Astrocyte (in vitro differentiated cells and primary cell): ENCODE measurements at places on chromosomes 16 and 17. TPM values are rescaled to one million over a fixed set of nuclear protein-coding genes. Genes with fewer than 3 reads are reported as not detected.

GRCh38 chr17:41522301-41523224 is 3.9 kb upstream of the KRT15 start:
- no peak for DNase-seq

KCNAB3 gene
- 1.0 and 1.4 TPM in 2 replicates for total RNA-seq

- DNase-seq: no peak
Measured at GRCh38 chr16:22355487-22355908, 18.9 kb downstream of the CDR2 start.

GRCh38 chr16:65415460-65415859 is 293.6 kb upstream of the CDH11 start:
- peak; percentile 90 for DNase-seq

TBC1D16 gene
- total RNA-seq: 37.6 and 45.1 TPM in 2 replicates

RGS11 gene
- 2.7 and 2.8 TPM in 2 replicates for total RNA-seq

DNA sequence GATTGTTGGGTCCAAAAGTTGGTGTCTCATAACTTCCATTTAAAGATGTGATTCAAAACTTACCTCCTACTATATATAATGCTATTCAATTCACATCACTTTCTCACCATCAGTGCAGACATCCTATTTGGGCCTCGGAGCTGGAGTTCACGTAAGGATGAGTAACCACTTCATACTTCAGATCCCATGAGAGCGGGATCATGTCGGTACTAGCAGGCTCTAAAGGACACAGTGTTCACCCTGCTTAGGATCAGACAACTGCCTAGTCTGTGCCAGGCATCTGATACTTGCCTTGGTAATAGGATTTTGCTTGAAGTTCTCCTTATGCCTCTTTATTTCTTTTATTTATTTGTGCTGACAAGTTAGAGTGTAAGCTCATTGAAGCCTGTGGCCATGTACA is 39.5 kb downstream of the RBFOX1 start:
- DNase-seq: no peak

KRT31 gene
- total RNA-seq: not detected in 2 replicates

GRCh38 chr17:17849147-17849820 is 12.5 kb upstream of the SREBF1 start:
- DNase-seq: peak; percentile 40

HSPB9 gene
- total RNA-seq: not detected in 2 replicates

RPRML gene
- not detected in 2 replicates for total RNA-seq

- DNase-seq: no peak
Measured at GRCh38 chr17:72654706-72655105, 437.8 kb downstream of the SLC39A11 start.

DNA sequence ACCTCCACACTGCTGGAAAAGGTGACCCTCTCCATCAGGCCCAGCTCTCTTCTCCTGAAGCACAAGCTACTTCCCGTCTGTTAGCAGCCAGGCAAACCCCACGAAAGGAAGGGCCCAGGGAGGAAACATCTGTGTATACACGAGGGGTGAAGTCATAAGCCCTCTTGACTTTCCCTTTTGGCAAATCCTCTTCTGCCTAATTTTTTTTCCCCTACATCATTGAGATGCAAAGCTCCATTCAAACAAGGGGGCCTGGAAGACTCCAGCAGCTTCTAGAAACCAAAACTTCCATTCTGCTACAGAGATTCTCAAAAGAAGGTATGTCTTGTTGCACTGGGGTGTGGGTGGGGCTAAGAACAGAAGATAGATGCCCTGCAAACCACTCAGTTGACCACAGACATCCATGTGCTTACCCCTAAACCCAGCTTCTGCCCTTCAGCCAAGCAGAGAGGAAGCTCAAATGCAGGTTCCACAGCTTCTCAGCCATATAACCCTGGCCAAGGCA is 145.6 kb upstream of the RCVRN start:
- no peak for DNase-seq

- DNase-seq: no peak
Measured at GRCh38 chr16:318628-319027, 33.9 kb downstream of the AXIN1 start.

GRCh38 chr17:2084766-2085647 is 30.1 kb downstream of the HIC1 start:
- DNase-seq: peak; percentile 64
